ENCODE measurements at places on chromosomes 5 and 9.
A peak's percentile ranks its signal among the peaks of the same experiment; 100 is the strongest.

GRCh38 chr9:81902196-81902595 lies 26.0 kb upstream of the SPATA31D4 start:
- peak; percentile 23 for DNase-seq

GRCh38 chr5:85278193-85278592 lies 893.5 kb upstream of the EDIL3 start:
- no peak for DNase-seq

DNA sequence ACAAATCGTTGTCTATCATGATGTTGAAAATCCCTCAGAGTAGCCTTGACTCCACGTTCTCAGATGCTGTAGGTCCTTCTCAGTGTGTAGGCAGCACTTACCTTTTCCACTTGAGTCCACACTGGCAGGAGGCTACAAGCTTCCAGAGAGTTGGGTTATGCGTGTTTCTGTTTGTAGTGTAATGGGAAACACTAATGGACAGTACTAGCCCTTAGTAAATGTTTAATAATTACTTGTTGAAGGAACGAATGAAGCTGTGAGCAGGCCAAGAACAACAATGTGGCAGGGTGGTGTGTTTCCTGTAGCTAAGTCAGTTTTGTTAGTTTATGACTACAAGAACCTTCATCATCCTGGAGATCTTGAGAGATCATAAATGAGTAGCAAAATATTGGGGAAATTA lies 83.5 kb downstream of the ARHGAP26 start:
- DNase-seq: no peak

DNA sequence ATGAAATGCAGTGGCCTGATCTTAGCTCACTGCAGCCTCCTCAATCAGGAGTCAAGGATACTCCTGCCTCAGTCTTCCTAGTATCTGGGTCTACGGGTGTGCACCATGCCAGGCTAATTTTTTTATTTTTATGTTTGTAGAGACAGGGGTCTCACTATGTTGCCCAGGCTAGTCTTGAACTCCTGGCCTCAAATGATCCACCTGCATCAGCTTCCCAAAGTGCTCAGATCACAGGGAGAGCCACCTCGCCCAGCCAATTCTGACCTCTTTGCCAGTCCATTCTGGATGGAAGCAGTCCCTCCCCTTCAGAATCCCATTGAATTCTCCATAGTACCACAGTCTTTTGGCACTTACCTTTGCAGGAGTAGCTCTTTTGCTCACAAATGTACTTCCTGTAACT lies 1.7 kb upstream of the CANX start:
- DNase-seq: no peak

DNA sequence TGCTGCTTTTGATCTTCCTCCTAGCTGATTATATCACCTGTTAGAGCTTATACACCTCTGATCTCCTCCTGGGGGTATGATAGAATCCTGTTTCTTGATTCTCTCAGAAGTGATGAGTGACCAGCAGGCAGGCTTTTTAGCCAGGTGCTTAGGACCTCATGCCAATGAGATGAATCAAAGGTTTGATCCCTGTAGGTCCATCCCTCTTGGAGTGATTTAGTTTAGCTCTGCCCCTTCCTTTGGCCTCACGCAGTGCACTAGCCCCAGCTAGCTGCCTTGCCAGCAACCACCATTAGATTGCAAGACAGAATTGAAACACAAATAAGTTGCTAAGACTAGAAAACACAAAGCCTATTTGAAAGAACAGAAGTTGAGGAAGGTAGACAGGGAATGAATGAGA lies 84.4 kb downstream of the ZSWIM6 start:
- no peak for DNase-seq

DNA sequence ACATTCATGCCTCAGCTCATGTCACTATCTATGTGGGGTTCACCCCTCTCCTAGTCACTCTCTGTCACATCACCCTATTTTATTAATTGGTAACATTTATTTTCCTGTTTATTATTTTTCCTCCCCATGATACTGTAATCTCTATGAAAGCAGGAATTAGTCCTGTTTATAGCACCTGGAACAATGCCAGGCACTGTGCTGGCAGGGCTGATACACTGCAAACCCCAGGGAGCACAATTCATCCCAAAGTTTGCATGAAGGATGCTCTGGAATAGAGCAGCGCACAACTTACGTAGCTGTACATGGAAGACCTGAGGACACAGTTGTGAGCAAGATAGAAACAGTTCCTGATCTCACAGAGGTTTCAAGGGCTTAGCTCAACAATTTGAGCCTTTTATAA lies 103.2 kb downstream of the NSG2 start:
- DNase-seq: no peak

DNA sequence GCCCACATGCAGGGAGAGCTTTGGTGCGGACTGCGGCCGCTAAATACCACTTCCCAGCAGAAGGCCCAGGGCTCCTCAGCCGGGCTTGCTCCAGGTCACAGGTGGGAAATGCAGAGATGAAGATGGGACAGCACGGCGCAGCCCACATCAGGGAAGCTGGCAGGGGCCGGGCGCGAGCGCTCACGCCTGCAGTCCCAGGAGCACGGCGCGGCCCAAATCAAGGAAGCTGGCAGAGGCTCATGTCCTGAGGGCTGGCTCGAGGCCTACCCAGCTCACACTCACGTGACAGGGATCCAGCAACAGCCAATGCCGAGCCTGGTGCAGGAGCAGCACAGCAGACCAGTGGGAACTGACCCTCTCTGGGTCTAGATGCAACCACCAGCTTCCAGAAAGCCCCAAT lies 16.3 kb downstream of the LPCAT1 start:
- DNase-seq: no peak

DNA sequence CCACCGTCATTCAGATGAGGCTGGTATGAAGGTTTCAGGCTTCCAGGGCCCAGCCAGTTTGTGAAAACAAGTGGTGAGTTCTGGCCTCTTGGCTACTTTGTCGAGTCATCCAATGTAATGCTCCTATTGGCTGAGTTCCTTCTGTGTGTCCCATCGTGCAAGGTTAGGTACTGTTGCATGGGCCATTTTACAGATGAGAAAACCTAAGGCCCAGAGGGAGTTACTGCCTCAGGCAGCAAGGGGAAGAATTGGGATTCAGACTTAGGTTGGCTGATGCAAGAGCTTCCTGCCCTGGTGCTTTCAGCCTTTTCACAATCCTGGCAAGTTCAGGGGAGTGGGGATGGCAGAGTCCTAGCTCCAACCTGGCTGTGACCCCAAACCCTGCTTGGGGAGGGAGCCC lies 17.4 kb upstream of the PITX1 start:
- no peak for DNase-seq

GRCh38 chr5:151121095-151121494 lies 36.5 kb downstream of the ANXA6 start:
- DNase-seq: no peak

GRCh38 chr5:154971501-154971900 lies 30.6 kb downstream of the MRPL22 start:
- DNase-seq: peak; percentile 65

DNA sequence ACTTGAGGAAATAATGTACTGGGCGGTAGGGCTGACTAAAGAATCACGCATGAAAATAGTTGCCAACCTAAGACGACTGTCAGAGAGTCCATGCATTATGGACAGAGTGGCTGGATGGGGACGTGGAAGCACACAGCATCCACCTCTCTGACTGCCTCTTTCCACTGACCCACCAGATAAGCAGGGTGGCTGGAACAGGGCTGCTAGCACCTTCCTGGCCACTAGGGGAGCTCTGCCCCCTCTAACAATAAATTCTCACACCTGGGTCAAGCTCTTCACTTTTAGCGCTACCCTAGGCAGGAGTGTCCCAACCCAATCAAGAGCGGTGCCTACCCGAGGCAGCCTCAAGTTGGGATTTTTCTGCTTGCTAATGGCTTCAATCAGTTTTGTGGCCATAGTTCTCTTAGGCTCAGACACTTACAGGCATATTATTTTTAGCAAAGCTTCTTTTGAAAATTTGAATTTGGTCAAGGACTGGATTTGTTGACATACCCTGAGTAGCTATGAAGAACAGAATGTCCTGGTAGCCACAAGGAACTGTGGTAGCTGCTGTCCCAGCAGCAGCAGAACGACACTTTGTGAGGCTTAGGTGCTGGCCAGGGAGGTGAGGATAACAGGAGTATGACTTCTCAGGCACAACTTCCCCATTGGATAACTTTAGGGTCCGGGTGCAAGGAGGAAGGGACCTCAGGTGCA lies 6.9 kb upstream of the TPM2 start:
- peak; percentile 38 for DNase-seq

DNA sequence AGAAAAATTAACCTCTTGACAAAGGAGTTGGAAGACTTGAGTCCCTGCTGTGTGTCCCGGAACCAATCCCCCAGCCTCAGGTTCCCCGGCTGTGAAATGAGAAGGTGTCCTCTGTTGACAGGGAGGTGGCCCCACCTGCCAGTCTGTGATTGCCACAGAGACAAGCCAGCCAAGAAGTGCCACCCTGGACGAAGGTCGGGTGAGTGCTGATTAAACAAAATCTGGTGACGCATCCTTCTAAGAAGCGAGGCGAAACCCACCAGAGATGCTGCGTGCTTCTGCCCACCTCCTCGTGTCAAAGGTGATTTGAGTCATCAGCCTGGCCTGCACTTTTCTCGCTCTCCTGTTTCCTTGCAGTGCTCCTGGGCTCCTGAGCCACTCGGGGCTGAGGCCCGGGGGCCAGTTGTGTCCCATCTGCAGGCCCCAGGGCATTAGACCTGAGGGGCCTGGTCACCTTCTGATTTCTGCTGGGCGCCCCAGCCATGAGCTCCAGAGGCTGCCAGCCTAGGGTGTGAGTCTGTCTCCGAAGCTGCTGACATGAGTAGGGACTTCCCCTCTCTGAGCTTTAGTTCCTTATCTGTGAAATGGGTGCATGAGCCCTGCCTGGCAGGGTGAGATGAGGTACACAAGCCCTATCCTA lies 28.7 kb downstream of the NEK6 start:
- DNase-seq: peak; percentile 64

DNA sequence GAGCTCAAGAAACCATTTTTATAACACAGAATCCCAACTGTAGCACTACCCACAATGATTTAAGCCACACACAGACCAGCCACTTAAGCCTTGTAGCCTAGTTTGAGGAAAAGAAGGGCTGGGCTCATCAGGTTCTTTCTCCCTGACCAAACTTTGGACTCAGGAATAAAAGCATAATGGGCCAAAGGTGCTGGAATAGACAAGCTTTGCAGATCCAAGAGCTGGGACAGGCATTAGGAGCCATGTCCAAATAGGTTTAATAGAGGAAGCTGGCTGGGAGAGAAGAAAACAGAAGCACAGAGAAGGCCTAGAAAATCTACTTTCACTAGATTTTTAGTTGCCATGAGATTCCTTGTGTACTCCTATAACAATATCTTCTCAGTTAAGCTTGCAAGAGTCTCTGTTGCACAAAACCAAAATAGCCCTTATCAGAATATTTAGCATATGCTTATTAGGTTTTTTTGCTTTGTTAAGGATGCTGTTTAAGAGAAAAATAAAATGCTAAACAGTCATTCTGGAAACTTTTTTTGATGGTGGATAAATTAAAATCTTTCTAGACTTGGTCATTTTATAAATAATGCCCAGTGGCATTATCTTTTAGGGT lies 38.2 kb downstream of the CNOT8 start:
- DNase-seq: no peak

- DNase-seq: peak; percentile 18
Measured at GRCh38 chr9:118596374-118597015, 772.7 kb downstream of the BRINP1 start.

- DNase-seq: peak; percentile 76
Measured at GRCh38 chr9:8857926-8858595, 1058.5 kb upstream of the DMAC1 start.

DNA sequence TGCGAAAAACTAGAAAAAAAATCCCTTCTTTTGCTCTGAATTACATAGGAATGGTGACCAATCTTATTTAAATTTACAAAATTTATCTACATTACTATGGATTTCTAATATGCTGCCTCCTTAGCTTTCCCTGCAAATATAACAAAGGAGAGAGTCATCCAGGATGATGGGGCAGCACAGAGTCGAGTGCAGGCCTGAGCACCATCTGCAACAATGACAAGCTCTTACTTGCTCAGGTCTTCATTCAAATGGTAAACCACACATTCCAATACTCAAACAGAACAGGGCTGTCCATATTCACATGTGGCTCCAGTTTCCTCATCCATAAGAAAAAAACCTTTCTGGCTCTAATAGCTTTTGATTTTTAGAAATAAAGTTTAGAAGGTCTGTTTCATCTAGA lies 33.5 kb upstream of the ZNF354B start:
- no peak for DNase-seq

- DNase-seq: no peak
Measured at GRCh38 chr5:14209836-14210235, 66.7 kb downstream of the TRIO start.

- DNase-seq: no peak
Measured at GRCh38 chr5:622359-622758, 10.2 kb downstream of the CEP72 start.

DNA sequence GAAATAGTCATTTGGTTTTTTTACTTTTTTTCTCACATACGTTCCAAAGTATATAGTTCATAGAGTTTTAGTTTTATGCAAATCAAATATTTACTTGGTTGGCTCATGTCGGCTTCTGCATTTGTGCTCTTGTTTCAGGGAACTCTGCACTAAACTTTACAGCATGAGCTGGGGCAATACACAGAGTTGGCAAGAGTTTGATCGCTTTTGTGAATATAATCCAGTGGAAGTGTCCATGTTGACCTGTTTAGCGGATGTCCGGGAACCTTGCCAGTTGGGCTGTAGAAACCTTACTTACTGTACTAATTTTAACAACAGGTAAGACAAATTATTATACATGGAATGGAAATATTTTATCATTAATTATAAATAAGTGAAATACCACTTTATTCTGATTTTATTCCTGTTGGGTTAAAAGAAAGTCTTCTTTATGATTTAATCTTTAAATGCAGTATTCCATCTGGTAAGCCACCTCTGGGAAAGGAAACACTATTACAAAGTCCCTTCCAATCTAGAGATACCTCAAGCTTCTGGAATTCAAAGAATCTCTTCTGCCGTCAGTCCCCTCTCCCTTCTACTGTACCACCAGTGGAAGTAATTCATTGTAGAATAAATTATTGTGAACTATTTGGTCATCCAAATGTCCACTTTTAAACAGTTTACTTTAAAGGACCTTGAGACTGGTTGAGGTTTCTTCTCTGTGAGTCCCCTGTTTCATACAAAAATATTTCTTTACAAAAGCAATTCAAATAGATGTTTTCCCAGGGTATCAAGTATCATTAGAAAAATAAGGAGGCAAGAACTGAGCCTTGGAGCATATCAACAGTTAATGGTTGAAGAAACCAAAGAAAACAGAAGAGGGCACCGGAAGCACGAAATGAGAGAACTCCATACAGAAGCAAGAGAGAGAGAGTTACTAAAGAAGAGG lies 45.2 kb upstream of the GLIPR2 start:
- peak; percentile 82 for DNase-seq

All from fibroblast of skin of right biceps (primary cell).